ENCODE measurements at places on chromosomes 3 and 15. TPM values are rescaled to one million over a fixed set of nuclear protein-coding genes. Genes with fewer than 3 reads are reported as not detected.

Gene PLCB2
- total RNA-seq: 96.3 TPM

Gene EXD1
- not detected for total RNA-seq

Gene PEX5L
- total RNA-seq: 0.25 TPM

Gene AGBL1
- total RNA-seq: 0.14 TPM

Gene KBTBD12
- total RNA-seq: not detected

Gene KBTBD13
- total RNA-seq: not detected

Gene GABRR3
- total RNA-seq: not detected

Gene PRSS50
- total RNA-seq: not detected

Measured in activated T-helper 2 cell treated with anti-CD3 and anti-CD28 coated beads, Interferon-gamma antibody, Interleukin-2, Interleukin-4, amounts not matched to agents 10 μg/mL and 5 μg/mL and 100 μg/mL, durations not matched to agents 14 hours and 24 hours and 36 hours (primary cell).